Activated naive CD4-positive, alpha-beta T cell (primary cell): ENCODE measurements at places on chromosomes 7 and 10.
A peak's percentile ranks its signal among the peaks of the same experiment; 100 is the strongest.

DNA sequence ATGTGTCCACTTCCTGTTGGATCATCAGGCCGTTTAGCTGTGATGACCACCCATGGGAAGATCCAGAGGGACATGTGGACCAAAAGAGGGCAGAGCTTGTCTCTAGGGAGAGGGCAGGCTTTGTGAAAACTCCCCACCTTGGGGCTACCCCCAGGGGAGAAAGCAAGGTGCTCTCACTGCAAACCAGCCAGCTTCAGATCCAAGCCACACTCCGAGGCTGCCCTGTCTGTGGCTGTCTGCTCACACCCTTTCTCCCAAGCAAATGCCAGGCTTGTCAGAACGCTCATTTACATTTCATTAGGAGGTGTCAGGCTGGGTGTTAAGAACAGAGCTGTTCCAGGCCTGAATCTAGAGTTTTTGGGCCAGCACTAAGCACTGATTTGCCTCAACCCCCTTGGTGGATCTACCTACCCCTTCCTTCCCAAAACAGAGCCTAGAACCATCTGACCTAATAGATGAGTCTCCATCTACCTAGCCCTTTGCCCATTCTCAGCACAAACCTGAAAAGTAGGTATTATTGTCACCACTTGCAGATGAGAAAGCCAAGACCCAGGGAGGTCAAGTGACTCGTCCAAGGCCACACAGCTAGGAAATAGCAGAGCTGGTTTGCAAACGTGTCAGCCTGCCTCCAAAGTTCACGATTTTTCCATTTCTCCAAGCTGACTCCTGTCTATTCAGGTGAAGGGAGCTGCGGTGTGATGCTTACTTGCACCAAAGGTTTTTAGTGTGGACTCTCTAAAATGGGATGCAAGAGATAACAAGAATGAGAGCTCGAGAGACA lies 130.9 kb downstream of the EMX2 start:
- DNase-seq, result no peak

DNA sequence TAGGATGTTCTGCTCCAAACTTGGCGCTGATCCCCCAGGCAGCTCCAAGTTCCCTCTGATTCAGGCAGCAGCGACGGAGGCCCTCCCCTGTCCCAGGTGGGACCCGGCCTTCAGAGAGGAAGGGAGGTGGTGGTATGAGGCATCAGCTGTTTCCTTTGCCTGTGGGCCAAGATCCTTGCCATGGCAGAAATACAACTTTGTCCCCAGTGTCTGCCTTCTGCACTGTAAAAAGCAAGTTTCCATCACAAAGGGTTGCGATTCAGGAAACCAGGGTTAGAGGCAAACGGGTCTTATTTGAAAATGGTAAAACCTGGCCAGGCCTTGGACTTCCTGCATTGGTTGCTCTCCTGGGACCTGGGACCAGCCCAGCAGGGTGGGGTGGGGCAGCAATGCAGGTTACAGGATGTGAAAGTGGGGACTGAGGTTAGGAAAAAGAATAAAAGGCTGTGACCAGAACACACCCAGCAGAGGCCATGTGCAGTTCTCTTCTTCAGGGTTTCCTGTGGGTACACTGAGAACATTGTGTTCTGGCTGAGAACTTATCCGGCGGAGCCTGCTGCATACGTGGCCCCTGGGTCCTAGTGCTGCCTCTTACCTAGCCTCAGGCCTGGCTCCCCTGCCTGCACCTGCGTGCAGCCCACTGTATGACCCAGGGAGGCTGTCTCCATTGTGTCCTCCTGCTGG lies 25.1 kb upstream of the DDIT4 start:
- DNase-seq, result peak; percentile 39

GRCh38 chr10:33196710-33197491 lies 137.6 kb downstream of the NRP1 start:
- DNase-seq, result no peak

- peak; percentile 37 for DNase-seq
Observed at GRCh38 chr7:25565949-25566348, 337.7 kb upstream of the NPVF start.

DNA sequence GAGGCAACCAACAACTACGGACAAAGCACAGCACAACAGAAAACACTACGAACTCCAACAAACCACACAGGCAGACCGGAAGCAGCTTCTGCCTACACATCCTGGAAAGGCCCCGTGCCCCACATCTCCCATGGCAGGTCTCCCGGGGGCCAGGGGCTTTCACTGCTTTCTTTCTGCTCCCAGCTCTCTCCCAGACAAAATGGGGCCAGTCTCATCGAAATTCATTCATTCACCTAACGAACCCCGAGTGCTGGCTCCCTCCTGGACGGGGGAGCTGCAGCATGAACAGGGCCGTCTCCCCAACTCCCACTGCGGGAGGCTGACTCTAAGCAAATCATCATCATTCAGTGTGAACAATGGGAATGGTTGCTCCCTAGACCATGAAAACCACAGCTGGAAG lies 47.6 kb upstream of the NANOS1 start:
- DNase-seq, result no peak

DNA sequence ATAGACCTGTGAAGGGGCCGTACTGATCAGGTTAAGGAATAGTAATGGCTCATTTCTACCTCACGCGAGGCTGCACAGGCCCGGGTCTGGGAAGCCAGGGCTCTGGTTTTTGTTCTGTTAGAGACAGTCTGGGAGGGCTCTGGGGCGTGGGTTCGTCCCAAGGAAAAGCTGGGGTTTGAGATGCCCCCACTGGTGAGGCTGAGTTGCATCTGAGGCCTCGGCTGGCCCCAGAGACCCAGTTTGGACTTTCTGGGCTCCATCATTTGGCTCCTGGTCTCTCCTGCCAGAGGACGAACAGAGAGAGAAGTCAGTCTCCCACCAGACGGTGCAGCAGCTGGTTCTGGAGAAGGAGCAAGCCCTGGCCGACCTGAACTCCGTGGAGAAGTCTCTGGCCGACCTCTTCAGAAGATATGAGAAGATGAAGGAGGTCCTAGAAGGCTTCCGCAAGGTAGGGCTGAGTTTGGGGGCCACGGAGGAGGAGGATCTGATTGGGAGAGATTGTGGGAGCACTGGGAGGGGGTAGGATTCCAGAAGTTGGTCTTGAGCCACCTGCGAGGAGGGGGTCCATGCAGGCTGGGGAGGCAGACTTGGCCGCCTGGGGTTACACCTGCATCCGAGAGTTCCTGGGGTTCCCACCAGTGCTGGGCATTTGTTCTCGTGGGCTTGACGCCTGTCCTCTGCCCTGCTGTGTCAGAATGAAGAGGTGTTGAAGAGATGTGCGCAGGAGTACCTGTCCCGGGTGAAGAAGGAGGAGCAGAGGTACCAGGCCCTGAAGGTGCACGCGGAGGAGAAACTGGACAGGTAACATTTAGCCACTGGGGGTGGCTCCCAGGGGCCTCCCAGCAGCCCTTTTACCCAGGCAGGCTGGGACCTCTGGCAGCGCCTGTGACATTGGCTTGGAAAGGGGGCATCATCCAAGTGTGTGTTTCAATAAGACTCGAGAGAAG lies 22.5 kb upstream of the BTBD16 start:
- DNase-seq, result no peak

DNA sequence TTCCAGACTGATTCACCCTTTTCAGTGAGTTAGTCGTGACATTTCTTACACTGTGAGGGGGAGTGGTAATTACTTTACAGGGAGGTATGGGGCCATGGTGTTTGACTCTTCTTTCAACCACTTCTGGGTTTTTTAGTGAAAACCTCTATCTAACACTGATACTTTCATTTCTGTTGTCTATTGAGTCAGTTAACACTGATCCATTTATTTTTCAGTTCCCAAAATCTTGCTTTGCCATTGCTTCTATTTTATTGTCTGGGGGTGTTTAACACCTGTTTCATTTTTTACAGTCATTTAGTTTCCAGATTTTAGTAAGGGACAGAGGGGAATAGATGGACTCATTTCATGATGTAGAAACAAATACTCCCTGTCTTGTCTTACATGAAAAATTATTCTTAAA lies 61.5 kb downstream of the HELLS start:
- no peak for DNase-seq

GRCh38 chr7:137325927-137326326 lies 17.6 kb downstream of the PTN start:
- no peak for DNase-seq

- DNase-seq, result no peak
Observed at GRCh38 chr7:26735976-26736600, 128.3 kb downstream of the SKAP2 start.

DNA sequence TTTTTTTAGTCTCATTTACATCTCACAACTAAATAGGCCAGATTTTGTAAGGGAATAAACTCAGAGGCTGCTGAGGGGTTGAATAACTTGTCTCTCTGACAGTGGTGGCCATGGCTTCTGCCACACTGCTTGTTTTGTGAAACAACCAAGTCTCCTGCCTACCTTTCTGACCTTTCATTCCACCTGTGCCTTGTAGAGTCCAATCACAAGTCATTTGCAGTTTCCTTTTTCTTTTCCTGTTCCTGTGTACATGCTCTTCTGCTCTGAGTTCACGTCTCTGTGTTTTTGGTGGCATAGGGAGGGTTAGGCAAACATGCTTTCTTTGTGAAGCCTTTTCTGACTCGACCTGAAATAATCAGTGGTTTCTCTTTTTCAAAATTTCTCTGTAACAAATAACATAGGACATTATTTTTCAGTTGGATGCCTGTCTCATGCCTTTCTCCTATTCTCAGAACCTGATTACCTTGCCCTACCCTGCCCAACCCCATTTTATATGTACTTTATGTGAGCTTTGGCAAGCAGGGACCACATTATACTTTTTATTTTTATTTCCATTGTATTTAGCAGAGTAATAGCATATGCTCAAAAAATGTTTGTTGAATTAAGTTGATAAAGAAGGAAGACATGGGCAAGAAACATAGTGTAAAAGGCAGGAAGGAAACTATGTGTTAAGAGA lies 81.7 kb downstream of the HDAC9 start:
- no peak for DNase-seq

- DNase-seq, result no peak
Observed at GRCh38 chr10:44206127-44206818, 178.6 kb downstream of the CXCL12 start.

- DNase-seq, result no peak
Observed at GRCh38 chr10:36721871-36722270, 403.5 kb upstream of the ANKRD30A start.

DNA sequence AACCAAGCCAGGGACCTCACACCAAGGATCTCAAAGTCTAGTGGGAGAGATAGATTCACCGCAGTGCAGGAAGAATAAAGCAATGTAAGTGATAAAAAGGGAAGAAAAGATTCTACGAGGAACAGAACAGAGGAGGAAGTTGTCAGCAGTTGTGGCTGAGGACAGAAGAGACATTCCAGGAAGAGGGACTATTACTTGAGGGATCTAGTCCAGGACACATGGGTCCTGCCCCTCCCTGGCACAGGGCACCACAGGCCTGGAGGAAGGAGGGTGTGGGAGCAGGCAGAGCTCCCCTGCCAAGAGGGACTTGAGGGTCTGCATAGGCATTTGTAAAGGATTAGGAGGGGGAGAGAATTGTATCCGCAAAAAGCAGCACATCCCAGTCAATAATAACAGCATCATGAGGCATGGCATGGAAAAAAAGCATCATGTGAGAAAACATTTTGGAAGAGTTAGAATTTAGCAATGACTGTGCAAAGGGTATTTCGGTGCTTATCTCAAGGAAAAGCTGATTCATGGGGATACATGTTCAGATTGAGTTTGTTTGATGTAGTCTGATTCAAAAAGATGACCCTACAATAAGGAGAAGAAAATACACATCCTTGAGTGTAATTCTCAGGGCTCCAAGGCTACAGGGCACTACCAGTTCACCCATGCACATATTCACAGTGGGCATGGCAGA lies 12.7 kb downstream of the C10orf71 start:
- DNase-seq, result no peak

DNA sequence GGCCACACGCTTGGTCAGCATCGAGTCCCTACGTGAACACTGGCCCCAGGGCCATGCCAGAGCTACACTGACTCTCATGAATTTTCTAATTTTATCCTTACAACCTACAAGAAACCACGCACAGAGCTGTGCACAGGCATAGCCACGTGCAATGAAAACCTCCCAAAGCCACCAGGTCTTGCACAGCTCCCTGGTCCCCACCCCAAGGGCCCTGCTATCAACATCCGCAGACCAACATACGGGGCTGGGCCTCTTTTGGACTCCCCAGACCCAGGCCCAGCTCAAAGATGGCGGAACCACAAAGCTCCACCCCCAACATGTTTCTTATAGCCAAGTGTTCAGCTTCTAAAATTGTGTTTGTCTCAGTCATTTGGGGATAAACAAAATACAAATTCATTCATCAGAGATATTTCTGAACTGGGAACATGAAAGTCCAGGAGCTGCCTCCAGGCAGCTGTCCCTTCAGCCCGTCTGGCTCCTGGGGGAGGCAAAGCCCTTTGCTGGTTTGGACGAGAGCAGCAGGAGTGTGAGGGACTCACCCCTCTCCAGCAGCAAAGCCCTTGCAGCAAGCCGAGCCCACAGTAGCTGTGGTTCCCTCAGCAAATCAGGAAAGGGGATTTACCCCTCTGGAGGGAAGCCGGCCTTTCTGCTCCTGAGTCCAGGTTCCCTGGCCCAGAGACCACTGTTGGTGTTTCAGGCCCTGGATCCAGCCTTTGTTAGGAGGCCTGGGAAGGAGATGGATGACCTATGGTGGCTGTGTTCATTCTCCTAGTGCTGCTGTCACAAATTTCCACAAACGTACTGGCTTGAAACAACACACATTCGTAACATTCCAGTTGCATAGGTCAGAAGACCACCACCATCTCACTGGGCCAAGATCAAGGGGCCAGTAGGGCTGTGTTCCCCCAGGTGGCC lies 75.1 kb downstream of the OAT start:
- DNase-seq, result no peak

DNA sequence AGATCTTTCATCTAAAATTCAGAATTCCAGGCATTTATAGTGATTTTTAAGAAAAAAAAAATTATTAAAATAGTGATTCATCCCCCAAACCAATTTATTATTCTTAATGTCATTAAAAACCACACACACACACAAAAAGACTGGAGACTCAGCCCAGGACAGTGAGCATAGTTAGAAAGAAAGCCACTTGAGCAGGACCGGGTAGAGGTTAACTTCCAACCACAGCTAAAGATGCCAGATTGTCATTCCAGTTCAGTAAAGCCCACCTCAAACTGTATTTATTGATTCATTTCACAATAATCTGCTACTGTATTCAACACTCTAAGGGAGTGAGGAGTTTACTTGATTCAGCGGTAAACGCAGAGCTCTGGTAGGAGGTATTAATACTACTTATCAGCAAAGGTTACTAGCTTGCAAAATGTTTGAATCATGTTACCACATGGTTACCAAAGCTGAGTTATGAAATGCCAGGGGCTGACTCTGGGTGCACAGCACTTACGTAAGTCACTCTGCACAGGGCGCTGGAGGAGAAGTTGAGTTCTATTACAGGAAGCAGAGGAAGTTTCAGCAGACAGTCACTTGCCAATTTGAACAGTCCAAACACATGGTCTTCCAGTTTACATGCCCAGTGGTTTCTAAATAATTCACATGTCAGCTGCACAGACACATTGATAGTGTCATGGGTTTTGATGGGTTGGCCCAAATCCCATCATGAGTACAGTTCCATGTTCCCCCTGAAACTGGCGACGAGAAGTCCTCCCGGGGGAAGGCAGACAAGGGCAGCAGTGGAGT lies 64.6 kb downstream of the KLF6 start:
- no peak for DNase-seq
